ENCODE measurements at places on chromosomes 12 and 14.

GRCh38 chr12:125463386-125463785 is 398.2 kb downstream of the AACS start:
- no peak for DNase-seq

DNA sequence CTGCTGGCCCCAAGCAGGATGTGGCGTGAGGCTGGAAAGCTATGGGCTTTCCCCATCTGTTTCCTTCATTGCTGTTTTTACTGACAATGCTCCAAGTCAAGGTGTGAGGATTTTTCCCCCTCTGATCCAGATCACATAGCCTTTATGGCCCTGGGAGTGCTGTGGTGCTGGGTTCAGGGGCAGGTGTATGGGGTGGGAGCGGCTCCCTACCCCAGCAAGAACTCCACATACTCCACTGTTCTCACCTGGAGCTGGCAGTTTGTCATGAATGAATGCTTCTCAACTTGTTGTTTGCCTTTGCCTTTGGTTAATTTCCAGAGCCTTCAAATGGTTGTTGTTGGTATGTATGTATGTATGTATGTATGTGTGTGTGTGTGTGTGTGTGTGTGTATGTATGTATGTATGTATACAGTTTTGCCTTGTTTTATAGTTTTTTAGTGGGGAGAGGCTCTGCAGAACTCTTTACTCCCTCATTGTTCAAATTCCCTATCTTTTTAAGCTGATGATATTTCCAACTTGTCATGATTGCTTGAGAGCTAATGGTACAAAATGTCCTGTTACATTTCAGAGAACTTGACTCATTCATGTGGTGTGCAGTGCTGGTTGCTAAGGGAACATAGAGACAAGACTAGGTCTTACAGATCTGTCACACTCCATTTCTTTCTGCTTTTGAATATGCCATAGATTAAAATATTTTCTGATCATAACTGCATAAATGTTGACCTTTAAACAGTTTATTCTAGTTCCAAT is 36.6 kb upstream of the ASPG start:
- DNase-seq = no peak

DNA sequence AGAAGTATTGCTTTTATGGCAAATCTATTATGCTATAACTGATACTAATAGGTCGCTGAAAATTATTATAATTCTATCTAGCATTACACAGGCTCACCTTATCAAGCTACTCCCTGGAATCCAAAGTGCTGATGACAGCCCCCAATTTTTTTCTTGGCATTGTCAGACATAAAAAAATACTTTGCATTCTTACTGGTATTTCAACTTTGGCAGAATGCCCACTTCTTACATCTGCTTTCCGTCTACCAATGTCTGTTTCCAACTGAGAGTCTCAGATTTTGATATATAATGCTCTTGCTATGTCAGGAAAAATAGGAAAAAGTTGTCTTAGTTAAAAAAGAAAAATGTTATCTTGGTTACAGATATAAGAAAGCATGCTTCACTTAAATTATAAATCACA is 615.4 kb downstream of the C12orf50 start:
- DNase-seq = no peak

- DNase-seq = no peak
Observed at GRCh38 chr14:65303190-65303898, 109.2 kb upstream of the FUT8 start.

DNA sequence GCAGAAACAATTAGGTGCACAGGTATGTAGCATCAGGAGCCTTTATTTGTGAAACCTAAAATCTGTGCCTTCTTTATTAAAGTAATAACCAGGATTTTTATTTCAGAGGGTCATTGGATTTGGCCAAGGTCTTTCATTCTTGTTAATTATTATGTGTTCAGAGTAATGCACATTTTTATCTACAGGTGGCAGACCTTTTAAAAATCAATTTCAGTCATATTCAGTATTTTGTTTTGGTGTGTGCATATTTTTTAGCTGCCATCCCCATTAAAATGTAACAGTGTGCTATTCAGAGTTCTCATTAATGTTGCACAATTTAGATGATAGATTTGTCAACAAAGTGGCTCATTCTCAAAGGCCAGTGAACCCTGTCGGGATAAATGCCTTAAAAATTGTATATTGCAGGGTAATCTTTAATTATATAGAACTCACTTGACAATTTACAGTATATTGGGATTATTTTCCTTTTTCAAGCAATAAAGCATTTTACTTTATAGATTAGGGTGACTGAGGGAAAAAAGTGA is 319.3 kb upstream of the SOX5 start:
- DNase-seq = no peak

DNA sequence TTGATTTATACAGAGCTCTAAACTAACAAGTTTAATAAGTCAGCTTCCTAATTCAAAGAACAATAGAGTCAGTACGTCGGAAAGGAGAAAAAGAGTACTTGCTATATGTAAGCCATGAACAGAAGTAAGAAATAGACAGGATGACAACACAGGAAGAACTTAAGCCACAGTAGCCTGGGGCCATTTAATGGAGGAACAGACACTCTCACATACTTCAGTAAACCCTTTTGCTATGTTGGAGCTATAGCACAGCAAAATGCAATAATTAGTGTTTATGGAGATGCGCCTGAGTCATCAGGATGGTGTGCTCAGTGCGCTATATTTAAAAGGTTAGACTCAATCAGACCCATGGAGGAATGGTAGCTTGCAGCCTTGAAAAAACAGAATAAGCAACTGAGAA is 61.0 kb downstream of the SRGAP1 start:
- no peak for DNase-seq

GRCh38 chr14:71029236-71029781 is 122.0 kb downstream of the PCNX1 start:
- DNase-seq = no peak

DNA sequence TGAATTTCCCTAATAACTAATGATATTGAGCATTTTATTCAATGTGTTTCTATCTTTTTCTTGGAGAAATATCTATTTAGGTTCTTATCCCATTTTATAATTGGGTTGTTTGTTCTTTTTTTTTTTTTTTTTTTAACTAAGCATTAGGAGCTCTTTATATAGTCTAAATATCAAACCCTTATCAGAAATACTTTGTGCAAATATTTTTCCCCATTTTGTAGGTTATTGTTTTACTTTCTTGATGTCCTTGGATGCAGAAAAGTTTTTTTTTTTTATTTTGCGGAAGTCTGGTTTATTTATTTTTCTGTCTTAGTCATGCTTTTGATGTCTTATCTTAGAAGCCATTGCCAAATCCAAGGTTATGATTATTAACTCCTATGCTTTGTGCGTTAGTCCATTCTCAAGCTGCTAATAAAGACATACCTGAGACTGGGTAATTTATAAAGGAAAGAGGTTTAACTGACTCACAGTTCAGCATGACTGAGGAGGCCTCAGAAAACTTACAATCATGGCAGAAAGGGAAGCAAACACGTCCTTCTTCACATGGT is 434.3 kb upstream of the TBX3 start:
- DNase-seq = no peak

GRCh38 chr12:132161036-132161781 is 17.0 kb downstream of the NOC4L start:
- no peak for DNase-seq

Measured in stimulated activated CD4-positive, alpha-beta T cell treated with anti-CD3 and anti-CD28 coated beads, TNF-alpha, amount 100 ng/mL, for 4 hours (primary cell).